ENCODE measurements at places on chromosomes 5 and 9.
A peak's percentile ranks its signal among the peaks of the same experiment; 100 is the strongest.

- DNase-seq: peak; percentile 94
Observed at GRCh38 chr9:16213781-16214515, 656.5 kb downstream of the BNC2 start.

GRCh38 chr5:148352696-148353095 is 17.3 kb downstream of the SPINK9 start:
- no peak for DNase-seq

DNA sequence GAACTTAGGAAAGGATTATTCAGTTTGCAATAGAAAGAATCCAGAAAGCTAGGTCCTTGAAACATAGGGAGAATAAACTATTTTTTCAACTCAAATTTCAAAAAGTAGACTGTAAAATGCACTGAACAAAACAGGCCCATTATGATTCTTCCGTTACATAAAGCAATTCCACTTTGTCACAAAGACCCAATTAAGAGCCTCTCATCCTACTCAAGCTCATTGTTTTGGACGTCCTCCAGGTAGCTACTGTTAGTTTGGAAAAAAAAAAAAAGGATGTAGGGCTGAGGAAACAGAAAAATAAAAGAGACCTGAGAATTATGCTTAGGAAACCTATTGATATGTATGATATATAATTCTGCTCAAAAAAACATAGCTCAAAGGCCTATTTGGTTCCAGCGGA is 74.0 kb downstream of the DIRAS2 start:
- no peak for DNase-seq

DNA sequence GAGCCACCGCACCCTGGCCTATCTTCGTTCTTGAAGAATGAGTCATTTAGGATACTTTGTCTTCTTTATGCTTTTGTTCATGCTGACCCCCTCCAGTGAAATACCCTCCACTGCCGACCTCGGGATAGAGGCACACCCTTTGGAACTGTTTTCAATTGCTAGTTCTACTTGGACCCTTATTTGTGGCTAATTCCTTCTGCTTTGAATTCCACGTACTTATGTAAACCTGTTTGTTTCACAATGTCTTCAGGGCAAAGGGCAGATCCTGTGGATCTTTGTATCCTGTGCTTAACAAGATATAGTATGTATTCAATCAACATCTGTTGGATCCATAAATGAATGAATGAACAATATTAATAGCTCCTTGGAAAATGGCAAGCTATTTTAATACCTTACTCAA is 19.6 kb upstream of the AOPEP start:
- no peak for DNase-seq

GRCh38 chr5:83031381-83031780 is 45.8 kb downstream of the TMEM167A start:
- no peak for DNase-seq

GRCh38 chr9:42396318-42396717 is 212.9 kb downstream of the SPATA31A6 start:
- no peak for DNase-seq

- DNase-seq: no peak
Observed at GRCh38 chr5:133120156-133120750, 68.4 kb downstream of the HSPA4 start.

- DNase-seq: peak; percentile 74
Observed at GRCh38 chr5:61274511-61274911, 57.5 kb upstream of the ZSWIM6 start.

GRCh38 chr5:140205952-140206351 is 31.0 kb downstream of the CYSTM1 start:
- no peak for DNase-seq

- DNase-seq: no peak
Observed at GRCh38 chr5:132901036-132901435, 27.6 kb downstream of the LEAP2 start.

GRCh38 chr9:15146268-15146700 is 160.7 kb downstream of the TTC39B start:
- DNase-seq: no peak

GRCh38 chr5:67963789-67964519 is 251.6 kb upstream of the PIK3R1 start:
- peak; percentile 63 for DNase-seq

DNA sequence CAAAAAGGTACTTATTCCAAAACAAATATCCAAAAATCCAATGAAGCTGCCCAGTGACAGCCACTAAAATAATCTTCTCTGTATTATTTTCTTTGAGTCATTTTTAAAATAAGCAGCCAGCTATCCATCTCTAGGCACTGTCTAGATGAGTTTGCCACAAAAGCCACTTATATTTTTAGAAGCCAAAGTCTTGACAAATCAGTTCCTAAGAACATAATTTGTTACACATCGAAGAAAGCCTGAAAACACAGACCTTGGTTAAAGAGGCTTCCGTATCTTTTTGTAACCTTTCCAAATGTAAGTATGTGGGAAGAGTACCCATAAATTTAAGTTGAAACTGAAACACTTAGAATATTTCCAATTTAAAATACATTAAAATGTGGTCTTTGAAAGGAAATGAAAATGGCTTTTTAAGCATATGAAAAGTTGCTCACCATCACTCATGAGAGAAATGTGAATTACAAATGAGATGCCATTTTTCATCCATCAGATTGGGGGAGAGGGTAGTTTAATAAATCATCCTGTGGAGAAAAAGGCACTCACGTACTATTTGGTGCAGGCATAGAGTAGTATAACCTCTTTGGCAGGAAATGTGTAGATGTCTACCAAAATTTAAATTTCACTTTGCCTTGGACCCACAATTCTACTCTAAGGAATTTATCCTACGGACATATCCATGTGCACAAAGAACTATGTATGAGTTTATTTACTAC is 180.4 kb downstream of the MLLT3 start:
- no peak for DNase-seq

DNA sequence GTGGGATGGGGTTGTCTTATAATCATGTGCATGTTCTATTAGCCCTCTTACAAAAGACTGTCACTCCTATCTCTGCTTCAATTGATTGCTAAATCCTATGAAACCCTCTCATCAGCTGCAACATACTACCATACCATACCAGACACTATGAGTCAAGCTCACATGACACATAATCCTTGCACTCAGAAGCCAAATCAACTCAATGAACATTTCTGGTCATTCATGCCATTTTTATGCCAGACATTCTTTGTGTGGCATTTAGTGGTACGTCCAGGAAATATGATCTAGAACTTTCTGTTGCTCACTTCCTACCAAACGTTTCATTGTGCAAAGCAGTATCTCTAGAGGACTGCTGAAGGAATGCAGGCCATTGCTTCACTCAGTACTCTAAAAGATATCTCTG is 159.2 kb upstream of the GNA14 start:
- DNase-seq: peak; percentile 16

GRCh38 chr5:34051374-34051980 is 8.5 kb upstream of the C1QTNF3 start:
- no peak for DNase-seq

GRCh38 chr5:73706963-73707362 is 81.0 kb downstream of the ARHGEF28 start:
- no peak for DNase-seq

DNA sequence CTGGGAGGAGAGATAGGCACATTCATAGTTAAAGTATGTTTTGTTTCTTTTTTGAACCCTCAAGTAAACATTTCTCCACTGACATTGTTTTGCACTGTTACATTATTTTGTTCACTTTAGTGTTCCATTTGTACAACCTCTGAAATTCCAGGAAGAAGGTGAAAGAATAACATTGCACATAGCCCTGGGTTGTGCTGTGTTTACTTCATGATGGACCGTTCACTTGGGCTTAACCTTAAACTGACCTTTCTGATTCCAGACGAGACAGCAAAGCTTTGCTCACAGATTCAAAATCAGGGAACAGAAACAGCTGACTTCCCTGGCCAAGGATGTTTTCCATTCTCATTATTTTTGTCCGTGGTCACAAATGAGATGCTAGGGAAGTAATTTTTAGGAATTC is 42.8 kb upstream of the GDNF start:
- no peak for DNase-seq

DNA sequence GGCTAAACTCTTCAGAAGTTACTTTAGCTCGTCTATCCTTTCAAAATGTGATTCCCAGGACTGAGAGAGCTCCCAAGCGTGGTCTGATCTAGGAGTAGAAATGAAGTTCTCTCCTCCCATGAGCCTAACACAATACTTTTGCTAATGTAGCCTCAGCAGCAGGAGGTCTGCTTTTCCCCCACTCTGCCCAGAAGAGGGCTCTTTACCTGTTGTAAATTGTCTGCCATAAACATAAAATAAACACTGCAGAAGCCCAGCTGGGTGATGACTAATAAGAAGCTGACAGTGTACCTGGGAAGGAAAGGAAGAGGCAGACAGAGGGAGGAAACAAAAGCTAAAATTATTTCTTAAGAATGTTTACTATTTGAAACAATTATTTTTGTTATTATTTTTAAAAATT is 15.4 kb downstream of the SLC36A3 start:
- DNase-seq: no peak

DNA sequence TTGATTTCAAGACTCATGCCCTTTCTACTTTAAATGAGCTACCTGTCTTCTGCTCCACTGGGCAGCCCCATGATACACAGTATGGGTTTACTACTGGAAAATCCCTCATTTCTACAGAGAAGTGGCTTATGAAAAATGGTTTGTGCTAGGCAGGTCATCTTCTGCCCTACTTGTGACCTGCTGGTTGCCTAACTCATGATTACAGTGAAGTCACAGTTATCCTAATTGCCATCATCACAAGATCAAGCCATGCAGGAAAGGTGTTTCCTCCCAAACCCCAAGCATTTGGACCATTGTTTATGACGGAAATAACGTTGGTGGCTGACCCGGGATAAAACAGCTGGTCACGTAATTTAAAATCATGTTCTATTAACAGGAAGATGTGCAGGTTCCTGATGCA is 330.6 kb downstream of the ACTL7B start:
- peak; percentile 68 for DNase-seq

GRCh38 chr5:34053571-34054399 is 10.8 kb upstream of the C1QTNF3 start:
- DNase-seq: no peak

DNA sequence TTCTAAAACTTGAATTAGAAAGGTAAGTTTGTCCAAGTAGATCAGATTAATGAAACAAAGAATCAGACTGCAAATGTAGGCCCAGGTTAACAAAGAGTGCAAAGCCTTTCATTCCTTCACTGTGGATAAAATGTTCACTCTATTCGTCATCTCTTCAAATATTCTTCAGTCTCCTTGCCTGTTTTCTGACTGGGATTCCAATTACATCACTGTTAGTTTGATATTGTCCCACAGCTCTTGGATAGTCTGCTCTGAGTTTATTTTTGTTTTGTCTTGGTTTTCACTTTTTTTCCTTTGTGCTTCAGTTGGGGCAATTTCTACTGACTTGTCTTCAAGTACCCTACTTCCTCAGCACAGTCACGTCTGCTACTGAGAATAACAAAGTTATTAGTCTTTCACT is 38.5 kb upstream of the GZMA start:
- DNase-seq: no peak

- DNase-seq: no peak
Observed at GRCh38 chr5:60101573-60101972, 208.0 kb upstream of the PDE4D start.

GRCh38 chr5:122129306-122129705 is at the start of gene ZNF474:
Gene ZNF474, plus strand, starts transcription at chr5:122129546. Its CDS starts 22,445 bp downstream, at chr5:122151991.
- peak; percentile 81 for DNase-seq

- no peak for DNase-seq
Observed at GRCh38 chr5:141506381-141507155, 17.7 kb downstream of the PCDHGC5 start.

- no peak for DNase-seq
Observed at GRCh38 chr5:146109379-146109778, 4.0 kb upstream of the PLAC8L1 start.

- peak; percentile 82 for DNase-seq
Observed at GRCh38 chr5:170681013-170681433, 102.5 kb upstream of the GABRP start.

DNA sequence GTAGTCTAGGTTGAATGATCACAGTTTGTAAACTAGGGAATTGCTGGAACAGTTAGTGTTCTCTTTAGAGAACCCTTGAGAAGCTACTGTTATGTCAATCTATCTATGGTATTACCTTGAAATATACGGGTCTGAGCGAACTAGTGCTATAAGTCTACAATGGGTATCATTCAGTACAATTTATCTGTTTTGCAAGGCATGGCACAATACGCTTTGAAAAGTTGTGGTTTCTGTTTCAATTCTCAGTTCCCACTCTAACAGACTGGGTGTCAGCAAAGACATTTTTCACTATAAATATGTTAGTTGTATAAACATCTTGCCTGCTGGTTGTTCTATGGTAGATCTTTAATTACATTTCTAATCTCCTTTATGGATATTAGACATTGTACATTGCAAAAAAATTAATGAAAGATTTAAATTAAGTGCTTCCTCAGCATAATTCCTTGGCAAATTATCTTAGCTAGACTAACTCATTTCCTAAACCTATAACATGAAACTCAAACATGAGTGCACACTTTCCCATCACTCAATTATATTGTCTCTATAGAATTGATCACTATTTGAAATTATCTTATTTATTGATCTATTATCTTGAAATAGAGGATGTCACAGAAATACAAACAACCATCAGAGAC is 24.9 kb upstream of the SLCO6A1 start:
- DNase-seq: no peak
